Endothelial cell of umbilical vein (primary cell): ENCODE measurements at places on chromosomes 16 and 17. TPM values are rescaled to one million over a fixed set of nuclear protein-coding genes. Genes with fewer than 3 reads are reported as not detected.

DNA sequence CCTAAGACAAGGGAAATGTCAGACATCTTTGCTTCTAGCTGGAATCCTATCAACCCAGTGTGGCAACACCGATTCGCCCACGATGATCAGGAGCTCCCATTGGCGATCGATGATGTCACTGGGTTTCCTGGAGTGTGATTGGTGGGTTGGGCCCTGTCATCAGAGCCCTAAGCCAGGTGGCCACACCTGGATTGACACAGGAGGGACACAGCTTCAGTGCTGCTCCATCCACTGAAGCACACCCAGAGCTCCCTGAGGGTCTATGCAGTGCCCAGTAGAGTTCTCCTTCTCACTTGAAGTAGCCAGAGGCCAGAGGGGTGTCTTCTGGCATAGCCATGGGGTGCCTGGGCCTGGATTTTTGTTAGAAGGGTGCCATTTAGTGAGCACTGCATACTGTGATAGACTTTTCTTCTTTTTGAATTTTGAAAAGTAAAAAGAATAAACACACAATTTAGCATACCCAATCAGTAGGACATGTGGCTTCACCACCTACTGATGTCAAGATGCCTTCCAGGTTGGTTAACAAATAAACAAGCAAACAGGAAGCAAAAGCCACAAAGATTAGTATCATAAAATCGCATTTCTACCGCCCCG lies 77.6 kb downstream of the CMIP start:
- DNase-seq = no peak

- DNase-seq = no peak
These were observed 5.7 kb downstream of the BECN1 start for GRCh38 chr17:42818379-42818778.

DNA sequence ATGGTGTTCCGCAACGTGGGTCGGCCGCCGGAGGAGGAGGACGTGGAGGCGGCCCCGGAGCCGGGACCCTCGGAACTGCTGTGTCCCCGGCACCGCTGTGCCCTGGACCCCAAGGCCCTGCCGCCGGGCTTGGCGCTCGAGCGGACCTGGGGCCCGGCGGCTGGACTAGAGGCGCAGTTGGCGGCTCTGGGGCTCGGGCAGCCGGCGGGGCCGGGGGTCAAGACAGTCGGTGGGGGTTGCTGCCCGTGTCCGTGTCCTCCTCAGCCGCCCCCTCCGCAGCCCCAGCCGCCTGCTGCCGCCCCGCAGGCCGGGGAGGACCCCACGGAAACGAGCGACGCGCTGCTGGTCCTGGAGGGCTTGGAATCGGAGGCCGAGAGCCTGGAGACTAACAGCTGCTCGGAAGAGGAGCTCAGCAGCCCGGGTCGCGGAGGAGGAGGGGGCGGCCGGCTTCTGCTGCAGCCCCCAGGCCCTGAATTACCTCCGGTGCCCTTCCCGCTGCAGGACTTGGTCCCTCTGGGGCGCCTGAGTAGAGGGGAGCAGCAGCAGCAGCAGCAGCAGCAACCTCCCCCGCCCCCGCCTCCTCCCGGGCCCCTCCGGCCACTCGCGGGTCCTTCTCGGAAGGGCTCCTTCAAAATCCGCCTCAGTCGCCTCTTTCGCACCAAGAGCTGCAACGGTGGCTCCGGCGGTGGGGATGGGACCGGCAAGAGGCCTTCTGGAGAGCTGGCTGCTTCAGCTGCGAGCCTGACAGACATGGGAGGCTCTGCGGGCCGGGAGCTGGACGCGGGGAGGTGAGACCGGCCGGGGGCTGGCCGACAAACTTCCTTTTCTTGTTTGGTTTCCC lies 821 bp downstream of the SOCS7 start:
- DNase-seq = peak; percentile 44

DNA sequence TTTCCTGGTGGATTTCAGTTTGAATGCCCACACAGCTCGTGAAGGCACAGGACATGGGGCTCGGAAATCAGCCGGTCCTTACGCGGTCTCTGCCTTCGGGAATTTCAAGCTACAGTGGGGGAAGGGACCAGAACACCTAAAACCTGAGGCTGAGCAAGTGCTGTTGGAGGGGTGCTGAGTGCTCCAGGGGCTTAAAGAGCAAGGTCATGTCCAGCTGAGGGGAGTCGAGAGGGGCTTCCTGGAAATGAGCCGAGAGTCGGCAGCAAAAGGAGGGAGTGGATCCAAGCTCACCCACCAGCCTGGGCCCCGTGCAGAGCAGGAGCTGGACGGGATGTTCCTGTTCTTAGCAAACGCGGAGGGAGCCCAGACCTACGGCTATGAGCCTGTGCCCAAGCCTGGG lies 73.2 kb upstream of the RPL38 start:
- no peak for DNase-seq

GRCh38 chr17:82775001-82775823 lies 23.3 kb downstream of the TBCD start:
- DNase-seq = peak; percentile 44

- no peak for DNase-seq
These were observed 60.2 kb downstream of the SHISA9 start for GRCh38 chr16:12961626-12962025.

DNA sequence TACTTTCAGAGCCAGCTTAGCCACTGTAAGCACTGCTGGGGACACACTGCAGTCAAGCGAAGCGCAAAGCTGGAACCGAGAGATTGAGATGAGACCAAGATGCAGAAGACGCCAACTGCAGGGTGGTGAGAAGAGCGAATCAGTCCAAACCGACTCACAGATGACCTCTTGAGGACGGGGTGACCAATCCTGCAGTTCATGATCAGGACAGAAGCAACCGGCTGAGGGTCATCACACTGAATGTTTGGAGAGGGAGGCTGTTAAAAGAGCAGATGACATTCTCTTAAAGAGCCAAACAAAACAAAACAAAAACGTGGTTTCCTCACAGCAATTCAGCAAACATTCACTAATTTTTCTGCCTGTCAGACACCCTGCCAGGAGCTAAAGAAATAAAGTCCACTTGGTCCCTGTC lies 8.5 kb downstream of the HASPIN start:
- DNase-seq = no peak

DNA sequence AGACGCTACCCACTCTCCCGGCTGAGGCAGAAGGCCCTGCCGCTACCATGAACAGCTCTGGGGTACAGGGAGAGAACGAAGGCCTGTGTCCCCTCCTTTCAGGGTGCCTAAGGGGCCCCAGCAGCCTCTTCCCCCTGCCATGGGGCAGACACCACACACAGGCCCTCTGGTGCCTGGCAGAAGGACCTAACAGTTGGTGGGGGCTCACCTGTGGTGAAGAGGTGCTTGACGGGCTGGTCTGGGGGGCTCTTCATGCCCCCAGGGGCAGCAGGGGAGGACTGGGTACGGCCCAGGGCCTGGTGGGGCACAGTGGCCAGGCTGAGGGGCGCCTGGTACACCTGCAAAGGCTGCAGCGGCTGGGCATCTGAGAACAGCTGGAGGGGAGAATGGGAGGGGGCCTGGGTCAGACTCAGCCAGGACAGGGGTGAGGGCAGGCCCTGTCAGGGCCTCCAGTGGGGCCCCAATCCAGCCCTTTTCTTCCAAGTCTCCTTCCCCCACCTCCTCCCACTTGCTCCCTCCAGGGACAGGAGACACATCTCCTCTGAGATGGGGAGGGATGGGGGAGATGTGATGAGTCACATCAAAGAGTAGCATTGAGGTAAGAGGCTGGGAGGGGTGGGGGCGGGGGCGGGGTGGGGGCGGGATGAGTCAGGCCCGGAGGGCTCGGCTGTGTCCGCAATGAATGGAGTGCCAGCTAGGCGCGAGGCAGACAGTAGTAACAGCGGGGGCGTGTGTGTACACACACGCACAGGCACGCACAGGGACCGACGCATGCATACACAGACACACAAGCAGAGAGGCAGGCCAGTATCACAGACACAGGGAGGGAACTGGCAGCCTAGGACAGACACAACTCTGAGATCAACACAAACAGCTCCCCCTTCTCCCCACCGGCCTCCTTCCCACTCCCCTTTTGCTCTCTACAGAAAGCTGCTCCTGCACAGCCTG lies 16.1 kb downstream of the G6PC3 start:
- DNase-seq = peak; percentile 50

DNA sequence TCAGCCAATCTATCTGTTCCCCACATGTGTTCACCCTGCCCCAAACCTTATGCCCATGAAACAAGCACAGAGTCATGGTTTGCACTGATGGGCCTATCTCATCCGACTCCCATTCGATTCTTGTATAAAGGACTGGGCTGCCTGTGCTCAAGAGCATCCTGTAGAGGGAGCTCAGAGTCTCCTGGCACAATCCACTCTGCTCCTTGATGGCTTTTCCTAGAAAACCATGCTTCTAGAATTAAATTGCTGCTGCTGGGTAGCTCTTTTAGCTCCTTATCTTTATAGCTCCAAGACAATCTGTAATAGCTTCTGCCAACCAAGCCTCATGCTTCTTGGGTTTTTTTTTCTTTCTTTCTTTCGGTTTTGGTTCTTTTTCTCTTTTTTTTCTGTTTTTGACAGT lies 9.7 kb downstream of the ZNF19 start:
- peak; percentile 19 for DNase-seq

DNA sequence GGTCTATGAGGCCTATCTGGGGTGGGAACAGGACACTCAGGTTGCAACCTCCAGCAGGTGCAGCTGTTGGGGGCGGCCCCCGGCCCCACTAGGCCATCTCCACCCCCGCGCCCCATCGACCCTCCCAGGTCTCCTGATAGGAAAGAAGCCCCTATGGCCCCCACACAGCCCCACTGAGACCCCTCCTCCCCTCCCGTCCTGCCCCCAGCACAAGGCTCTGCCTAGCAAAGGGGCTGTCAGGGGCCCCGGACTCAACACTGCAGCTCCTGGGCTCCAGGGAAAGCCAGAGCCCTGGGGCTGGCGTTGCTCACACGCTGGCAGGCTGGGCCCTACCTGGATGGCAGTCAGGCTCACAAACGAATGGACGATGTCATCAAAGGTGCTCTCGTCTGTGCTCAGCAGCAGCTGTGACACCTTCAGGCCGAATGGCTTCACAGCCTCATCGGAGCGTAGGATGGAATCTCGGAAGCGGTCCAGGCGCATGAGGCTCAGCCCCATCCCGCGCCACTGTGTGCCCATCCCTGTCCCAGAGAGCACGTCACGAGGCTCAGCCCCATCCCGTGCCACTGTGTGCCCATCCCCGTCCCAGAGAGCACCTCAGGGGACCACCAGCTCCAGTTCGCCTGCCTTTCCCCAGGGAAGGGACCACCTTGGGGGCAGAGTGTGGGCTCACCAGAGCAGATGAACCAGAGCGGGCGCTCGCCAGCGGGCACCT lies 7.3 kb downstream of the FASN start:
- DNase-seq = no peak

- no peak for DNase-seq
These were observed 234.9 kb upstream of the CIBAR2 start for GRCh38 chr16:85347213-85347591.

GRCh38 chr16:71537643-71538042 lies 11.4 kb downstream of the CHST4 start:
- peak; percentile 33 for DNase-seq

DNA sequence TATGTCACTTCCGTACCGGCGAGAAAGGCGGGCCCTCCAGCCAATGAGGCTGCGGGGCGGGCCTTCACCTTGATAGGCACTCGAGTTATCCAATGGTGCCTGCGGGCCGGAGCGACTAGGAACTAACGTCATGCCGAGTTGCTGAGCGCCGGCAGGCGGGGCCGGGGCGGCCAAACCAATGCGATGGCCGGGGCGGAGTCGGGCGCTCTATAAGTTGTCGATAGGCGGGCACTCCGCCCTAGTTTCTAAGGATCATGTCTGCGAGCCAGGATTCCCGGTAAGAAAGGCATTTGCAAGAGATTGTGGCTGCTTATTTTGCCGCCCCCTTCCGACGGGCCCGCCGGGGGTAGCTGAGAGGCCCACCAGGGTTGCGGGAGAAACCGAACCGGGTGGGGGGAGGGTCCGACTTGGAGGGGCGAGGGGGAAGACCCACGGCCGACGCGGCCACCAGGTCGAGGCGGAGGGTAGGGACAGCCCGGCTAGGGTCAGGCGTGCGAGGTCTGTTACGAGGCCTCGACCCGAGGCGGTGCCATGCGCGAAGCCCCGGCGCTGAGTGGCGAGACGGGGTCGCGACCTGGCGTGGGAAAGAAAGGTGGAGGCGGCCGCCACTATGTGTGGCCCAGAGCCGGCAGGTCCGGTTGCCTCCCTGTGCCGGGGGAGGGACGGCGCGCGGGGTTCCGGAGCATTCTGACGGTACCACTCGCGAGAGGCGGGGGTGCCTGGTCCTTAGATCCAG lies 6.7 kb upstream of the CD68 start:
- peak; percentile 100 for DNase-seq

GRCh38 chr17:17703140-17703919 lies 22.1 kb downstream of the RAI1 start:
- peak; percentile 20 for DNase-seq

DNA sequence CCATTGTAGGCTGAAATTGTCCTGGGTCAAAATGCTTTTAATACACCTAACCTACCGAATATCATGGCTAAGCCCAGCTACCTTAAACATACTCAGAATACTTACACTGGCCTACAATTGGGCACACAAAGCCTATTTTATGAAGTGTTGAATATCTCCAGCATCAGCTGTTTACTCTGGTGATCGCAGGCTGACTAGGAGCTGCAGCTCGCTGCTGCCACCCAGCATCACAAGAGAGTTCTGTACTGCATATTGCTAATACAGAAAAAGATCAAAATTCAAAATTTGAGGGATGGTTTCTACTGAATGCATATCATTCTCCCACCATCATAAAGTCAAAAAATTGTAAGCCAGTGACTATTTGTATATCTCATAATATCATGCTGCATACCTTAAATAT lies 55.3 kb downstream of the ULK2 start:
- peak; percentile 38 for DNase-seq

DNA sequence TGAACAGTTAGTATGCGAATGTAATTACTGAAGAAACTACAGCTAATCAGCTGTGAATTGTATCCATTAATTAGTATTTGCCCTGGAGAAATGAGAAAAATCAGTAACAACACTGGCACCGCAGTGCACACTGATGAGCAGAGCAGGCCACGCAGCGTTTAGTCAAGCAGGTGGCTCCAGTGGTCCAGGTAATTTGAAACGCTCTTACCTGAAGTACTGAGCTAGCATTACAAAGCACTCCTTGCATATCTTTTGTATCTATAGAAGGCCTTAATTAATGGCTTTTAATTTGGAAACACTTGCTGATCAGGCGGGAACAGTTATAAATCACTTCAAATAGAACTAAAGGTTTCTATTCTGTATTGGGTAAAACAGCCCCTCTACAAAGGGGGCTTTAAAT lies 76.4 kb downstream of the TOX3 start:
- DNase-seq = no peak

GRCh38 chr16:16096121-16096857 lies 127.0 kb downstream of the ABCC6 start:
- no peak for DNase-seq

GRCh38 chr16:58264961-58265479 lies 29.8 kb downstream of the PRSS54 start:
- peak; percentile 47 for DNase-seq

GRCh38 chr16:79272141-79272577 lies 328.4 kb downstream of the MAF start:
- no peak for DNase-seq

DNA sequence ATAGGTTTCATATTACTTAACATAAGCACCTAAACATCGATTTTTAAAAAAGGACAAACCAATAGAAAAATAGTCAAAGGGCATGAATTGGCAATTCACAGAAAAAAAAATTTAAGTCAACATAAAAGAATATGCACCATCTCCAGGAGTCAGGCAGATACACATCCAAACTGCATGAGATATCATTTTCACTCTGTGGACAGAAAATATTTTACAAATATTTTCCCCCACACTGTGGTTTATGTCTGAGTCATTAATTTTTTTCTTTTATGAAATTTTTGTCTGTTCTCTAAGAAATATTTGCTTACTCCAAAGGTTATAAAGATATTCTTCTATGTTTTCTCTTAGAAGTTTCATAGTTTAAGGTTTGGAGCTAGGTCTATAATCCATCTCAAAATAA lies 74.4 kb upstream of the DNAH17 start:
- no peak for DNase-seq

Gene MYL11
- total RNA-seq = 1.3 TPM in 1 of 2 replicates, not detected in the other

Gene HAS3
- total RNA-seq = 1.8 TPM in 2 replicates
